ENCODE measurements at places on chromosomes 12 and 14. TPM values are rescaled to one million over a fixed set of nuclear protein-coding genes. Genes with fewer than 3 reads are reported as not detected.

GRCh38 chr14:73754911-73755360 is 40.8 kb upstream of the PNMA1 start:
- DNase-seq = no peak
- H3K4me1 ChIP-seq = peaks cover 92% of the 10 kb centered on the region
- H3K27me3 ChIP-seq = no peaks in the 10 kb centered on the region
- H3K36me3 ChIP-seq = no peaks in the 10 kb centered on the region
- H3K27ac ChIP-seq = peak overlapping the region; percentile 98

DNA sequence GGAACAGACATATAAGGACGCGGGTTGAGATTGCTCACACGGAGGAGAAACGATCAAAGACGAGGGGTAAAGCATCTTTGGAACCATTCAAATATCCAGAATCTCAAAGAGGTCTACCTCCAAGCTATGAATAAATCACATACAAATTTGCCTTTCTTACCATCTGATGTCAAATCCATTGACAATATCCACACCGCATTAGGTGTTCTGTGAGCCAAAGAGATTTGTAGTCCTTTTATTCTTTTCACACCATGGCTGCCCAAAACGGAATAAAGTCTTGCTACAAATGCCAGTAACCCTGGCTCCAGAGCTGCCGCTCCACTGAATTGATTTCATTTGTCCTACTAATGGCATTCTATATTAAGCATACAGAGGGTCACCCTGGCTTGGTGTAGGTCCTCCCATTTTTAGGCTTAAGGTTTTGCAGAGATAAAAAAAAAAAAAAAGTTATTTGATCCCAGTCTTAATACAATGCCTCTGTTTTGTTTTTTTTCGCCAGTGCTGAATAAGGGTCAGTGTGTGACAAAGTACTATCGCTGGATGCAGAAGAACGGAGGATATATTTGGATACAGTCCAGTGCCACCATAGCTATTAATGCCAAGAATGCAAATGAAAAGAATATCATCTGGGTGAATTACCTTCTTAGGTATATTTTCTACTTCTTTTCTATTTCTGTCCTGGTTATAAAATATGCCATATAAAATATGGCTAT is 157.3 kb downstream of the EGLN3 start:
- no peaks in the 10 kb centered on the region for H3K27me3 ChIP-seq
- DNase-seq = no peak
- no peaks in the 10 kb centered on the region for H3K36me3 ChIP-seq
- peaks cover 12% of the 10 kb centered on the region for H3K4me1 ChIP-seq

- no peaks in the 10 kb centered on the region for H3K27me3 ChIP-seq
- H3K4me3 ChIP-seq = no peak overlapping the region
- H3K36me3 ChIP-seq = no peaks in the 10 kb centered on the region
- no peak for DNase-seq
- no peak overlapping the region for H3K27ac ChIP-seq
These were observed 275.0 kb upstream of the G2E3 start for GRCh38 chr14:30283822-30284446.

DNA sequence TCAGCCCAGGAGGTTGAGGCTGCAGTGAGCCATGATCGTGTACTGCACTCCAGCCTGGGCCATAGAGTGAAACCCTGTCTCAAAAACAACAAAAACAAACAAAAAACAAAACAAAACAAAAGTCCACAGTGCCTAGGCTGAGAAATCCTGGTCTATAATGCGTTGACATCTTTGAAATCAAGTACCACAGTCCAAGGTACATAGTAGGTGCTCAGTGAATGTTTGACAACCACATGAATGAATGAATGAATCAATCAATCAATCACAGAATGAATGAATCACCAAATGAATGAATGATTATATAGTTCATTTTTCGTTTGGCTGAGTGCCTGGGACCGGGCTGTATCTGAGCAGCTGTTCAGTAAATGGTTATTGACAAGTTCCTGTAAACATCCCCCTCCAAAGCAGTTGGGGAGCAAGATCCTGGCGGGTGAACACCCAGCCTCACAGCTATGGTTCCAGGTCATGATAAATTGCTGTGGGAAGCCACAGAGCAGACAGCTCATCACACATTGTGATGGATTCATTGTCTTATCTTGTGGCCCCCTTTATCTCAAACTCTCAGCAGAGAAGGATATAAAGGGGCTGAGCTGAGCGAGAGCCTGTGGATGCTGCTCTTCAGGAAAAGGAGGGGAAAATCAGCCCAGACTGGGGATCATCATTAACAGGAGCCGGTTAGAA is 30.4 kb upstream of the IFT81 start:
- H3K4me1 ChIP-seq = no peaks in the 10 kb centered on the region
- no peaks in the 10 kb centered on the region for H3K27me3 ChIP-seq
- DNase-seq = no peak

- H3K4me3 ChIP-seq = peak overlapping the region; percentile 17
- no peak for DNase-seq
- H3K27ac ChIP-seq = peak overlapping the region; percentile 100
- no peaks in the 10 kb centered on the region for H3K36me3 ChIP-seq
These were observed 13.8 kb upstream of the SLC38A2 start for GRCh38 chr12:46386360-46386867.

GRCh38 chr14:101118233-101118632 is 214.7 kb upstream of the RTL1 start:
- no peak overlapping the region for H3K27ac ChIP-seq
- no peaks in the 10 kb centered on the region for H3K27me3 ChIP-seq
- no peak for DNase-seq

GRCh38 chr14:33768458-33768830 is 182.4 kb downstream of the EGLN3 start:
- H3K4me3 ChIP-seq = no peak overlapping the region
- no peak for DNase-seq
- no peaks in the 10 kb centered on the region for H3K36me3 ChIP-seq

DNA sequence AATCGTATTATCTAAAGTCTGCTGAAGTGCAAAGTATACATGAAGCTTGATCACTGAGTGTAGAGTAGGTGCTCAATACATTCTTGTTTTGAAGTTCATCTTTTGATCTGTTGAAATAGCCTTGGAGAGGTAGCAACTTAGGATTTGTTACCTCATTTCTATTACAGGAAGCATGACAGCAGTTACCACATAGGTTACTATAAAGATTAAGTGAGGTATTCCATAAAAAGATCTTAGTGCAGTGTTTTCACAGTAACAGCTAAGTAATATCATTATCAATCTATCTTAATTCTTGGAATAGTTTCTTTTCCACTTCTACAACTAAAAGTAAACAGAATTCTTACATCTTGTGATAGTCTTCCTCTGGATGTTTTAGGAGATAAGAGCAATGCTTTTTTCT is 50.9 kb downstream of the BTBD7 start:
- H3K4me1 ChIP-seq = no peaks in the 10 kb centered on the region
- no peaks in the 10 kb centered on the region for H3K36me3 ChIP-seq
- no peak overlapping the region for H3K27ac ChIP-seq
- H3K27me3 ChIP-seq = no peaks in the 10 kb centered on the region
- no peak overlapping the region for H3K4me3 ChIP-seq
- no peak for DNase-seq

The TUNAR gene
- not detected for total RNA-seq
